ENCODE measurements at places on chromosomes 7 and 10.

DNA sequence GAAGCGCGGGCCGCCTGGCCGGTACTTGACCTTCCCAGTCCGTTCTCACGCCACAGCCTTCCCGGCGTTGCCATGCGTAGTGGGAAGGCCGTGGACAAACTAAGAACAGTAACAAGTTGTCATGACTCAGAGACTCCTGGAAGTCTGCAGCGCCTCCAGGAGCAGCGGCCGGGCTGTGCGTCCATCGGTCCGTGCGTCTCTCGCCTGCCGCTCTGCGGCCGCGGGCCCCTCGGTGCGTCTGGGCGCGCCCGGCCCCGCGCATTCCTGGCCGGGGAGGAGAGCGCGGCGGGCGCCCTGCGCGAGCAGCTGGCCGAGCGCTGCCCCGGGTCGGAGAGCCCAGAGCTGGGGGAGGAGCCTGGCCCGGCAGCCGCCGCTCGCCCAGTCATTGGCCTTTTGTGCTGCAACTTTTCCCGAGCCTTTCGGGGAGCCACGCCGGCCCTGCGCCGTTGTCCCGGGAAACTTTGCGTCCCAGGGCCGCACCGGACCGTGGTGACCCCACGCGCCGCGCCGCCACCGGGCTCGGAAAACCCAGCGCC, 123.7 kb downstream of the TACC2 start:
- DNase-seq, result no peak

DNA sequence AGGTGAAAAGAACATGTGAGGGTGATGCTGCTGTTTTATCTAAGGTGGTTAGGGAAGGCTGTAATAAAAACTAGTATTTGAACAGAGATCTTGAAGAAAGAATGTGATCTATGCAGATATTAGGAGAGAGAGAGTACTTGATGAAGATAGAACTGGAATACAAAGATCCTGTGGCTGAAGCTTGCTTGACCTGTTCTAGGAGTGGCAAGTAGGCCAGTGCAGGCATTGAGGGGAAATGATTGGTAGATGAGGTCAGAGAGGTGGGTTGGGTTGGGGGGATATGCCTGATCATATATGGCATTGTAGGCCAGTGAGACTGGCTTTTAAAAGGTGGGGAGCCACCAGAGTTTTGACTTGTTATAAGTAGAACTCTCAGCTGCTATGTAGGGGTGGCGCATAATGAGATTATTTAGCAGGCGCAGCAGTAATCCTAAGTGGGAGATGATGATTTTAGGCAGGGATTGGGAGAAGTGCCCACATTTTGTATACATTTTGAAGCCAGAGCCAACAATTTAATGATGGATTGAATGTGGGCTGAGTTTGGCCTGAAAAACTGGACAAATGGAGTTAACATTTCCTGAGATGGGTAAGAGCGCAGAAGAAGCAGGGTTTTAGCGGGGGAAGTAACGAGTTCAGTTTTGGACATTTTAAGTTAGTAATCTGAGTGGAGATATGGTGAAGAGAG, 8.2 kb downstream of the CCSER2 start:
- no peak for DNase-seq

DNA sequence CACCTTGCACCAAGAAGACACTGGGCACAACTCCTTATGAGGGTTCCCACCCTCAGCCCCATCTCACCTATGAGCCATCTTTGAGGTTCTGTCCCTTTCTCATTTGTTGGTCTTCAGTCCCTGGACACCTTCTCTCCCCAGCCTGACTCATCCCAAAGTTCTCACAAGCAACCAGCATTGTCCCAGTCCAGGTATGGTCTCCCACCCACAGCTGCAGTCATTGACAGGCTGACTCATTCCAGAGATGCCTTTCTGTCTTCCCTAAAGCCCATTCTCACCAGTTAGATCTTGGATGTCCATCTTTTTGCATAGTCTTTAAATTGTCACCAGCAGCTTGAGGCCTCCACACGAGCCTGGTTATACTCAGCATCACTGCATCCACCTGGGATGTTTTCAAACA, 26.7 kb upstream of the BMPR1A start:
- no peak for DNase-seq

- DNase-seq, result no peak
These were observed 29.9 kb downstream of the PPP1R3C start for GRCh38 chr10:91602868-91603568.

DNA sequence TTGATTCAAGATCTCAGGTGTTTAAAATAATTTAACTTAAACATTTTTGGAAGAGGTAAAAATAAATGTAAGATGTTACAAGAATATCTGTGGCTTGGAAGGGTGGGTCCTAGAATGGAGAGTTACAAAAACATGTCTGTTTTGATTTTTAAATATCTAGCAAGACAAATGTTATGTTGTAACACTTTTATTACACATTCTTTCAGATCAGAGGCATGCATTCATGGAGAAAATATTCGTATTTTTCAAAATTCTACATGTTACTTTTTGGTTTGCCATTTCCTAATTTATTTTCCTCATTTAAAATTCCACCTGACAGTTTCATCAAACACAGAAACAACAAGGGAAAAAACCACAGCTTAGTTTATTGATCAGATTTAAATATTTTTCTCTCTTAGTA, 10.0 kb downstream of the WBP1L start:
- DNase-seq, result no peak

- peak; percentile 34 for DNase-seq
These were observed 291.5 kb upstream of the NFE2L3 start for GRCh38 chr7:25860275-25861163.

GRCh38 chr7:153190986-153191385, 431.4 kb downstream of the ACTR3B start:
- no peak for DNase-seq

GRCh38 chr10:79492256-79492655, 20.1 kb upstream of the EIF5AL1 start:
- DNase-seq, result no peak

DNA sequence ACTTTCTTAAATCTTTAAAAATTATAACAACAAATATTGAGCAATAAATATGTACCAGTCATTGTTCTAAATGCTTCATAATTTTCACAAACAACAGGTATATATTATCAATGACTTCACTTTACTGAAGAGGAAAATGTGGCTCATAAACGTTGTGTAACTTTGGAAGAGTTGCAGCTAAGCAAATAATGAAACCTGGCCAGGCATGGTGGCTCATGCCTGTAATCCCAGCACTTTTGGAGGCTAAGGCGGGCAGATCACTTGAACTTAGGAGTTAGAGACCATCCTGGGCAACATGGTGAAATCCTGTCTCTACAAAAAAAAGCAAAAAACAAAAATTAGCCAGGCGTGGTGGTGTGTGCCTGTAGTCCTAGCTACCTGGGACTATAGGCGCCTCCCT, 71.9 kb upstream of the AMPH start:
- no peak for DNase-seq

DNA sequence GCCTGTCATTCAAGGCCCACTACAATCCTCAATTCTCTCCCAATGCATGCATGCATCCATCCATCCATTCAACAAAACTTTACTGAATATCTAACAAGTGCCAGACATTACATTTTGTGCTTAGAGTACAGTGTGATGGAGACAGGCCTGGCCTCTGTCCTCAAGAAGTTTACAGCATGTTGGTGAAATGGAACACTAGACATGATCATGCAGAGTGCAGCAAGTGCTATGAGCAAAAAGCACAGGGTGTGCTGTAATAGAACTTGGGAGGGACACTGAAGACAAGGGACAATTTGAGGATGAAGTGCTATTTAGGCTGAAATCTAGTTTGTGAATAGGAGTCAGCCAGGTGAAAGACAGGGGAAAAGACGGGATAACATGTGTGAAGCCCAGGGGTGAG, 347.8 kb downstream of the PTEN start:
- no peak for DNase-seq

- DNase-seq, result no peak
These were observed 1.9 kb downstream of the PON1 start for GRCh38 chr7:95322396-95322795.

GRCh38 chr7:37209195-37209594, 239.5 kb downstream of the ELMO1 start:
- no peak for DNase-seq

GRCh38 chr10:50216418-50216817, 34.9 kb downstream of the ASAH2 start:
- no peak for DNase-seq

- no peak for DNase-seq
These were observed 165.5 kb downstream of the MAGI2 start for GRCh38 chr7:79287981-79288380.

GRCh38 chr7:8436965-8437364, 3.6 kb downstream of the NXPH1 start:
- no peak for DNase-seq

DNA sequence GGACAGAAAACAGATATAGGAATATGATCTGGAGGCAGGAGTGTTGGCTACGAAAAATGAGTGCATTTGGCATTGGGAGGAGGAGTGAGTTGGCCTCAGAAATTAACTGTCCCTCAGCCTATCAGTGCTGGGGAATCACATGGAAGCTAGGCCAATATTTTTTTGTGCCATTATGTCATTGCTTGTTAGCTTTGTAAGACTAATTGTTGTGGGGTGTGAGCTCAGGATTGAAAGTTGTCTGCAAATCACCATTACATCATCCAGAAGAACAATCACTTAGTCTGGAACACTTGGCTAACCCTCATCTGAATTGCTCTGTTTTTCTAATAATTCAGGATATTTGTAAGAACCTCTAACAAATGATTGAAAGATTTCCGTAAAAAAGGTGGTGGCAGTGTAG, 45.2 kb upstream of the SEMA3D start:
- DNase-seq, result no peak

DNA sequence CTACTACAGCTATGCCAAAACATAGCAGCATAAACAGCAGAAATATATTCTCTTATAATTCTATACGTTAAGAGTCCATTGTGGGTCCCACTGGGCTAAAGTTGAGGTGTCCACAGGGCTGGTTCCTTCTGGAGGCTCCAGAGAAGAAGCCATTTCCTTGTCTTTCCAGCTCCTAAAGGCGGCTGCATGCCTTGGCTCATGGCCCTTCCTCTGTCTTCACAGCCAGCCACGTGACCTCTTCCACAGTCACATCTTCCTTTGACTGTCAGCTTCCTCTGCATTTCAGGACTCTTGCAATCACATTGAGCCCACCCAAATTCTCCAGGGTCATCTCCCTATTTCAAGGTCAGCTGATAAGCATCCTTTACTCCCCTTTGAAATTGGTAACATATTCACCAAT, 17.2 kb downstream of the NACAD start:
- no peak for DNase-seq

DNA sequence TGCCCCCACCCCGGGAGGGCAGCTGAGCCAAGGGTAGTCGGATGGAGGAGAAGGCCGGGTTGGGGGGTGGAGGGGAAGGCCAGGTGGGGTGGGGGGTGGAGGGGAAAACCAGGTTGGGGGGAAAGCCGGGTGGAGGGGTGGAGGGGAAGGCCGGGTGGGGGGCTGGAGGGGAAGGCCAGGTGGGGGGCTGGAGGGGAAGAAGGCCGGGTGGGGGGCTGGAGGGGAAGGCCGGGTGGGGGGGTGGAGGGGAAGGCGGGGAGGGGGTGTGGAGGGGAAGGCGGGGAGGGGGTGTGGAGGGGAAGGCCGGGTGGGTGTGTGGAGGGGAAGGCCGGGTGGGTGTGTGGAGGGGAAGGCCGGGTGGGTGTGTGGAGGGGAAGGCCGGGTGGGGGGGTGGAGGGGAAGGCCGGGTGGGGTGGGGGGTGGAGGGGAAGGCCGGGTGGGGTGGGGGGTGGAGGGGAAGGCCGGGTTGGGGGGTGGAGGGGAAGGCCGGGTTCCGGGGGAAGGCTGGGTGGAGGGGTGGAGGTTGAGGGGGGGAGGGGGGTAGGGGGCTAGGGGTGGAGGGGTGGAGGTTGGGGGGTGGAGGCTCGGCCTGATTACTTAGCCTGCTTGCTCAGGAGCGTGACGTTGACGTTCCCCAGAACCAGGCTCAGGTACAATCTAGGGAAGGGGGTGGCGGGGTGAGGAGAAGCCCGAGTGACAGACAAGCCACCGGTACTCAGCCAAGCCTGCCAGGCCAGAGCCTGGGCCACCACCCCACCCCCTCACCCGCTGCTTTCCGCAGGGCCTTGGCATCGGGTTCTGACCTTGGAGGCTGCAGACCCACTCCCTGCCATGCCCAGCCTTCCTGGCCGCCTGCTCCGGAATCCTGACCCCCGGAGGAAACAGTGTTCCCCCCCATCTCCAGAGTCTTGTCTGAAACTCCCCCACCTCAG, 5.6 kb downstream of the TMEM120A start:
- no peak for DNase-seq

DNA sequence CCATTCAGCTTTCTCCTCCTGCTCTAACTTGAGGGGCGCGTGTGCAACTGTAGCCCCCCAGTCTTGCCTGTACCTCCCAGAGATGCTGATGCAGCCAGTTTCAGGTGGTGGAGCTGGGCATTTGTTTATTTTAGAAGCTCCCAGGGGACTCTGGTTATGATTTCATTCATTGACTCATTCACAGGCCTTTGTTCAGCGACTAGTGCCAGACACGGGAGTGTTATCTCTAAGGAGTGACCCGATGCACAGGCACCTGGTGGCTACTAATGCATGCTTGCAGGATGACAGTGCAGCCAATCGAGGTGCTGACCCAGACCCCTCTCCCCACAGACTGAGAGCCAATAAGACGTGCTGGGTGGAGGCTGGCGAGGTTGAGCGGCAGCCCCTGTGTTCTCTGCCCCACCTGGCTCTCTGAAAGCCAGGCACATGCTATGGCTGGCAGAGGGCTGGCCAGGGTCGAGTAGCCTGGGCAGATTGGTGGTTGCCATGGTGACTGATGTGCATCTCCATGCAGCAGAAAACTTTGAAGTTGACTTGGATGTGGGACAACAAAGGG, 19.7 kb upstream of the SLC18A2 start:
- DNase-seq, result no peak

GRCh38 chr10:69662901-69663300, 32.9 kb downstream of the FAM241B start:
- DNase-seq, result no peak

- no peak for DNase-seq
These were observed 9.1 kb downstream of the WIPF3 start for GRCh38 chr7:29815181-29816105.

- no peak for DNase-seq
These were observed 20.3 kb upstream of the KLF6 start for GRCh38 chr10:3805201-3805790.

DNA sequence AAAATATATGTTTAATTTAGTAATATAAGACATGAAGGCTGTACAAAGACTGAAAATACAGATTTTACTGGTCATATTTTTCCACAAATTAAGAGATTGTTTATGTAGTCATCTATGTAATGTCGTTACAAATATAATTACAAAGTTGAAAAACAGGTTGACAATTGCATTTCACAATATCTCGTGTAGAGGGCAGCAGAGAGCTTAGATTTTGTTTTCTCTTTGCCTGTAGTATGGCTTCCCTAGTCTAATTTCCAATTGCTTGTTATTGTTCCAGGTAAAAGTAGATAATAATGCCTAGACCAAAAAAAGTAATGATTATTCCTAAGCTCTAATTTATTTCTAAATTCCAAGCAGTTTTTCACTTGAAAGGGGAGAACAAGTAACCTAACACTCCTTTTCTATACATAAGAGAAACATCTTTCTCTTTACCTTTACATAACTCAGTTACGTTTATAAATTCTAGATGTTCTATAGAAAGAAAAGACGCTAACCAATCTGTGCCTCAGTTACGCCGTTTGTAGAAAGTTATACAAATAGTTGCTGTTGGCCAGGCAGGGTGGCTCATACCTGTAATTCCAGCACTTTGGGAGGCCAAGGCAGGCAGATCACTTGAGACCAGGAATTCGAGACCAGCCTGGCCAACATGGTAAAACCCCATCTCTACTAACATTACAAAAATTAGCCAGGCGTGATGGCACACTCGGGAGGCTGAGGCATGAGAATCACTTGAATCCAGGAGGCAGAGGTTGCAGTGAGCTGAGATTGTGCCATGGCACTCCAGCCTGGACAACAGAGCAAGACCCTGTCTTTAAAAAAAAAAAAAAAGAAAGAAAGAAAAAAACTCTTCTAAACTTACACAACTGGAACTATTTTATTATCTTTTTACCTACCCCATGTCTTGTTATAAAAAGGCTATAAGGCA, 30.0 kb downstream of the NET1 start:
- no peak for DNase-seq
